ENCODE measurements at places on chromosomes 1 and 21. TPM values are rescaled to one million over a fixed set of nuclear protein-coding genes. Genes with fewer than 3 reads are reported as not detected.

NDC1 gene
- polyA plus RNA-seq: 11.6 TPM

LCE1D gene
- not detected for polyA plus RNA-seq

RIMS3 gene
- polyA plus RNA-seq: 0.28 TPM

LRRC38 gene
- polyA plus RNA-seq: not detected

ZBTB8A gene
- polyA plus RNA-seq: 0.31 TPM

SPATC1L gene
- polyA plus RNA-seq: not detected

EDN2 gene
- not detected for polyA plus RNA-seq

TPTE gene
- not detected for polyA plus RNA-seq

CD5L gene
- not detected for polyA plus RNA-seq

ALX3 gene
- not detected for polyA plus RNA-seq

TCHHL1 gene
- not detected for polyA plus RNA-seq

DYNLT5 gene
- polyA plus RNA-seq: 2.8 TPM

SMAP2 gene
- polyA plus RNA-seq: 110 TPM

SEC22B gene
- polyA plus RNA-seq: 62.2 TPM

AMY1C gene
- polyA plus RNA-seq: not detected

Data from Purkinje cell (primary cell).